GM12878 (cell line): ENCODE measurements at places on chromosomes 16 and 17. TPM values are rescaled to one million over a fixed set of nuclear protein-coding genes. Genes with fewer than 3 reads are reported as not detected.

The NACA2 gene
- not detected in 2 replicates for total RNA-seq

The OR4D1 gene
- not detected in 2 replicates for total RNA-seq

The MEOX1 gene
- 0.46 and 0.53 TPM in 2 replicates for total RNA-seq

The FADS6 gene
- total RNA-seq = not detected in 2 replicates

The SCARF1 gene
- total RNA-seq = 1.4 and 1.7 TPM in 2 replicates

The CD300LB gene
- 0.08 and 0.23 TPM in 2 replicates for total RNA-seq

The MMP2 gene
- total RNA-seq = 0.35 and 0.80 TPM in 2 replicates

The TMEM170A gene
- total RNA-seq = 20.7 and 23.0 TPM in 2 replicates

The RHBDL3 gene
- total RNA-seq = 0.05 and 0.19 TPM in 2 replicates

The AANAT gene
- 0.23 TPM in 1 of 2 replicates, not detected in the other for total RNA-seq

The GP1BA gene
- total RNA-seq = 0.67 and 0.74 TPM in 2 replicates

The CA5A gene
- not detected in 2 replicates for total RNA-seq

The ST6GALNAC2 gene
- total RNA-seq = 0.13 and 0.41 TPM in 2 replicates

The AGRP gene
- total RNA-seq = not detected in 2 replicates

The AIPL1 gene
- total RNA-seq = not detected in 2 replicates

The RASL10B gene
- 0.05 TPM in 1 of 2 replicates, not detected in the other for total RNA-seq

The CBLN1 gene
- total RNA-seq = not detected in 2 replicates

The CLEC18C gene
- total RNA-seq = not detected in 2 replicates

The ZFP3 gene
- total RNA-seq = 1.6 and 1.7 TPM in 2 replicates

The ARSG gene
- total RNA-seq = 7.7 and 9.0 TPM in 2 replicates

The CDRT15L2 gene
- not detected in 2 replicates for total RNA-seq

The ESRP2 gene
- total RNA-seq = 0.08 and 0.29 TPM in 2 replicates

The MFSD6L gene
- 2.8 and 3.1 TPM in 2 replicates for total RNA-seq

The KRTAP1-5 gene
- not detected in 2 replicates for total RNA-seq

The HOXB5 gene
- total RNA-seq = not detected in 2 replicates

The PRDM7 gene
- total RNA-seq = not detected in 2 replicates

The KRTAP2-2 gene
- not detected in 2 replicates for total RNA-seq

The DYNC1LI2 gene
- 33.9 and 37.9 TPM in 2 replicates for total RNA-seq

The PIPOX gene
- total RNA-seq = 1.1 and 1.7 TPM in 2 replicates

The RNF112 gene
- total RNA-seq = not detected in 2 replicates

The PSMB10 gene
- total RNA-seq = 203 and 207 TPM in 2 replicates

The CACNG5 gene
- not detected in 2 replicates for total RNA-seq
